T-cell (primary cell): ENCODE measurements at places on chromosomes 4 and X. TPM values are rescaled to one million over a fixed set of nuclear protein-coding genes. Genes with fewer than 3 reads are reported as not detected.

The ZMAT1 gene
- 20.5 TPM for total RNA-seq

DNA sequence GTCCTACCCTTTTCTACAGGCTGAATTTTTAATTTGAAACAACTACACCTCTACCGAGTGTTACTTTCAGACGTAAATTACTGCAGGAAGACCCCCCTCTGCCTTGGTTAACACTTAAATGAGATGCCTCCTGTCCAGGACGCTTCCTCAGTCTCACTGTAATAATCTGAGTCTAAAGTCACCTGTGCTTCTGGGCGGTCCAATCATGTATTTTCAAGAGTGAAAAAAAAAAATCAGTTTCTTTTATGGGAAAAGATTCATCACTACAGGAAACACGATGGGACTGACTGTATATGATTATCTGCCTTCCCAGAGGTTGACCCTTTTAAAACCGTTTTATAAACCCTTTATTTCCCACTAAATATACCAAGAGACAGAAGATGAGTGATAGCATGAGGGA, 776 bp downstream of the RBM47 start:
- DNase-seq = no peak

- no peak for DNase-seq
Measured at GRCh38 chr4:110400086-110400485, 75.9 kb upstream of the ENPEP start.

The SLC34A2 gene
- total RNA-seq = 1.0 TPM

- no peak for DNase-seq
Measured at GRCh38 chr4:43238008-43238407, 345.5 kb downstream of the GRXCR1 start.

GRCh38 chr4:77959566-77960338, 97.1 kb downstream of the MRPL1 start:
- no peak for DNase-seq

GRCh38 chr4:163493643-163494359, 689 bp upstream of the TMA16 start:
- DNase-seq = no peak

The MTMR8 gene
- total RNA-seq = 4.5 TPM

DNA sequence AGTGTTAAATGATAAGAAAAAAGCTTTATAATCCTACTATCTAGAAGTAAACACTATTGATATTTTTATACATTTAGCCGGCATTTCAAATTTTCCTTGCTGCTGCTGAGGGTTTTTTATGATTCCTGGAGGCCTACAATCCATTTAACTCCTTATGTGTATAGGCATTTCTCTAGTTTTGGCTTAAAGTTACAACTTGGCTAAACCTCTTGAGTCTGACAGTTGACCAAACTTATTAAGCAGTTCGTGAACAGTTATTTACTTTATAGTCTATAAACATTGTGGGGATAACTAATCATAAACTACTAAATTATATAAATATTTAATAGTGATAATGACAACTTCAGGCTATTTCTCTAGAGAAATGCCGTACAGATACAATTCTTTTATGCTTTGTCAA, 141.9 kb downstream of the ADGRL3 start:
- DNase-seq = no peak

DNA sequence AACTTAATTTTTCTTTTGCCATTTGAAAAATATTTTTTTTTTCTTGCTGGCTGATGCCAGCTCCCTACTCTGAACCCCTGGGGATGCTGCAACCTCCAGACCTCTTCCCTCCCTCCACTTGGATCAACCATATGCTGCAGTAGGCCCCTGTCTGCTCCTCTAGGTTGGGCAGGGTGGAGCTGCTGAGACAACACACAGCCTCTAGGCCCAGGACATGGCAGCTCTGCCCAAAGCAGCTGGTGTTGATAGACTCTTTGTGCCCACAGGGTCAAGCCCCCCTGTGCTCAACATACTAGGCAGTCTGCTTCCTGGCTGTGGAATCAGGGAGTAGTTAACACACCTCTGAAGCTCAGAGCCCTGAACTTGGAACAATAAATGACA, 19.9 kb upstream of the CLNK start:
- DNase-seq = no peak

DNA sequence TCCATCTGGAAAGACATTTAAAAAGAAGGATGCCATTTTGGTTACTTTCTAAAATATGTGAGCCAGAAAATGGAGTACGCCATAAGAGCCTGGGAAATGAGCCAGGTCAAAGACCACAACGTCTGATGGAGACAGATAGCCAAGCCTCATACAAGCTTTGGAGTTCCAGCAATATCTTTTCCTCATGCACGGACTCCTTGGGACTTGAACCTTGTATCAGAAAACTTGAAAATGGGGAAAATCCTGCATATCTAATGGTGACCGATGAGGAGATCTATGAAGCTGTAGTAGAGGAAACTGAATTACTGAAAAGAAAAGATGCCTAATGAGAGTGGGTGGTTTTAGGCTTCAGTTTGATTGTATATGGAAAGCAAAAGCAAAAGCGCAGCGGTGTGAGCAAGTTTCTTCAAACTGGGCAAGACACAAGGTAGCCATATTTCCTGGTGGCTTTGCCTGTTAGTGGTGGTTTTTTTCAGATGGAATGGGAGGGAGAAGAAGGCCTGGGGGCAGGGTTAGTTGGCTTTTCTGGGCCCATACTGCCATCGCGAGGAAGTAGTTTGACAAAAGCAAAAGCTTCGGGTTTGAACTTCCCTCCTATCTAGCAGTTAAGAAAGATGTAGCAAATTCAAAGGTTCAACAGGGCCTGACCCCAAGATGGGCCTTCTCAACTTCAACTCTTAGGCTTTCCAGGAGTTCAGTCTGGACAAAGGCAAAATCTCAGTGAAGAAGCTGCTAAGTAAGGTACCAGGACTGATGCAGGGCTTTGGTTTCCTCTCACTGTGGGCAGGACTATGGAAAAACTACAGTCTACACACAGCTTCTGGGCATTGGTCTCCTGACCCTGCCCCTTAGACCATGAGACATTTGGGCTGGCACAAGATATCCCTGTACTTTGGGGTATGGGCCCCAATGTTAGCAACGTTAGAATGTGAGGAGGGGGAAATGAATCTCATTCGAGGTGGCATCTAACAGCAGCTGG, 210.0 kb upstream of the STK26 start:
- peak; percentile 86 for DNase-seq

The SCFD2 gene
- 20.1 TPM for total RNA-seq

The SYAP1 gene
- total RNA-seq = 27.1 TPM

DNA sequence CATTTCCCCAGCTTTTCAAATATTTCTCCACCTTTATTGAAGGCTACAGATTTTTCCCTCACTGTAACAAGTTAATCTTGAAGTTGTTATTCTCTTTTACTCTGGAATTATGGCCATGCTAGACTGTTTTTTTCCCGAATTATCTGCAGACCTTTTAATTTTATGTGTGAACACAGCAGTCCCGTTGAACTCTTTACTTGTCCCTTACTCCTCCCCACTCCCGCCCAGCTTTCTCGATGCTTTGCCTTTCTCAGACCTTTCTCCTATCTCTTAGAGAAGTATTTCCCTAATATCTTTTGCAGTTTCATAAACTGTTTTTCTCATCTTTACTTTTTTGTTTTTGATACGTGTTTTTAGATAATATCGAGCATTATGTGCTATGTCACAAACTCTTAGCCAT, 776 bp downstream of the CEP44 start:
- no peak for DNase-seq

The TRIM75 gene
- total RNA-seq = not detected

The RPS6KA6 gene
- 0.13 TPM for total RNA-seq

The RIPPLY1 gene
- total RNA-seq = not detected

The CPZ gene
- not detected for total RNA-seq

- no peak for DNase-seq
Measured at GRCh38 chr4:77047037-77047436, 28.8 kb downstream of the CCNI start.

The MAB21L2 gene
- not detected for total RNA-seq

GRCh38 chr4:26741491-26741871, 119.2 kb upstream of the STIM2 start:
- no peak for DNase-seq
